Ovary (tissue), 10 donors: ENCODE measurements at places on chromosomes 13 and 19. TPM values are rescaled to one million over a fixed set of nuclear protein-coding genes. Genes with fewer than 3 reads are reported as not detected.
A peak's percentile ranks its signal among the peaks of the same experiment; 100 is the strongest.

DNA sequence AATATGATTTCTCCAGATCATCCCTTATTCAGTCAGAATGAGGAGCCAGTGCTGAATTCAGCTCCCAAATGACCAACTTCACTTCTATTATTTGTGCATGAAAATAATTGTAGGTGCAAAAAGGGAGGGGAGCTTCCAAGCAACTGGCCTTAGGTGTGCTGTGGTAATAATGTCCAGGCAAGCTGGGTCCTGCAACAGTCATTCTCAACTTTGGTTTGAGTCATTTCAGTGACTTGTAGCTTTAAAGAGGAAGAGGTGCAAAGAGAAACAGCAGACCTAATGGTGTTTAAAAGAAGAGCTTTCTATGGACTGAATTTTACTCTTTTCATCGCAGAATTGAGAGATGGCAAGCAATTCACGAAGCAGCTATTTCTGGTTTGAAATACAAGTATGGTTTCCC, 29.2 kb upstream of the FGF9 start:
- DNase-seq: no peak
- H3K4me3 ChIP-seq: no peak overlapping the region
- no peak overlapping the region for H3K27ac ChIP-seq
- H3K27me3 ChIP-seq: no peaks in the 10 kb centered on the region

- no peaks in the 10 kb centered on the region for H3K4me1 ChIP-seq
- H3K36me3 ChIP-seq: no peaks in the 10 kb centered on the region
- DNase-seq: no peak
- no peak overlapping the region for H3K4me3 ChIP-seq
Observed at GRCh38 chr13:53017433-53017970, 11.1 kb upstream of the OLFM4 start.

RDH8 gene
- not detected for polyA plus RNA-seq

GPATCH1 gene
- polyA plus RNA-seq: 6.8 TPM

GRCh38 chr19:20969898-20970297, 46.8 kb downstream of the ZNF85 start:
- DNase-seq: no peak
- no peaks in the 10 kb centered on the region for H3K4me1 ChIP-seq
- H3K27me3 ChIP-seq: no peaks in the 10 kb centered on the region
- H3K4me3 ChIP-seq: no peak overlapping the region

GRCh38 chr19:55679343-55680257, 4.6 kb downstream of the EPN1 start:
- no peaks in the 10 kb centered on the region for H3K27me3 ChIP-seq
- no peaks in the 10 kb centered on the region for H3K36me3 ChIP-seq
- peak overlapping the region; percentile 57 for H3K27ac ChIP-seq
- H3K4me1 ChIP-seq: peaks cover 27% of the 10 kb centered on the region
- H3K4me3 ChIP-seq: no peak overlapping the region

DNA sequence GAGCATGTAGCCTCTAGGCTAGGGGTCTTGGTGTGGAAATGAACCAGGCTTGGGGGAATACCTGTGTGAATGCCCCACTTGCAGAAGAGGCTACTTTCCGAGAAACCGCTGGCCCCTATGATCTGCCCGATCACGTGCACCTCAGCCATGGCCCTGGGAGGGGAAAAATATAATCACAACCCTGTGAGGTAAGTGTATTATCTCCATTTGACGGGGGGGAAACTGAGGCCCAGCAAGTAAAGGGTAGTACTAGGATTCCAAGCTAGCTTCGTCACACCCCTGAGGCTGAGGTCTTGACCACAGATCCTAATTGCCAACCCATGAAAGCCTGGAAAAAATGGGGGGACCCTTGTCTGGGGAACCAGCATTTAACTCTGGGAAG, 587 bp downstream of the B9D2 start:
- H3K27ac ChIP-seq: peak overlapping the region; percentile 99
- H3K27me3 ChIP-seq: no peaks in the 10 kb centered on the region
- H3K36me3 ChIP-seq: no peaks in the 10 kb centered on the region
- peaks cover 8% of the 10 kb centered on the region for H3K4me1 ChIP-seq
- DNase-seq: no peak

GRCh38 chr19:52007451-52007805, 583 bp downstream of the ZNF615 start:
- no peaks in the 10 kb centered on the region for H3K36me3 ChIP-seq
- peak overlapping the region; percentile 76 for H3K4me3 ChIP-seq
- peak; percentile 25 for DNase-seq
- H3K27me3 ChIP-seq: no peaks in the 10 kb centered on the region

PEX11G gene
- 6.0 TPM for polyA plus RNA-seq

IGFL3 gene
- not detected for polyA plus RNA-seq

DNA sequence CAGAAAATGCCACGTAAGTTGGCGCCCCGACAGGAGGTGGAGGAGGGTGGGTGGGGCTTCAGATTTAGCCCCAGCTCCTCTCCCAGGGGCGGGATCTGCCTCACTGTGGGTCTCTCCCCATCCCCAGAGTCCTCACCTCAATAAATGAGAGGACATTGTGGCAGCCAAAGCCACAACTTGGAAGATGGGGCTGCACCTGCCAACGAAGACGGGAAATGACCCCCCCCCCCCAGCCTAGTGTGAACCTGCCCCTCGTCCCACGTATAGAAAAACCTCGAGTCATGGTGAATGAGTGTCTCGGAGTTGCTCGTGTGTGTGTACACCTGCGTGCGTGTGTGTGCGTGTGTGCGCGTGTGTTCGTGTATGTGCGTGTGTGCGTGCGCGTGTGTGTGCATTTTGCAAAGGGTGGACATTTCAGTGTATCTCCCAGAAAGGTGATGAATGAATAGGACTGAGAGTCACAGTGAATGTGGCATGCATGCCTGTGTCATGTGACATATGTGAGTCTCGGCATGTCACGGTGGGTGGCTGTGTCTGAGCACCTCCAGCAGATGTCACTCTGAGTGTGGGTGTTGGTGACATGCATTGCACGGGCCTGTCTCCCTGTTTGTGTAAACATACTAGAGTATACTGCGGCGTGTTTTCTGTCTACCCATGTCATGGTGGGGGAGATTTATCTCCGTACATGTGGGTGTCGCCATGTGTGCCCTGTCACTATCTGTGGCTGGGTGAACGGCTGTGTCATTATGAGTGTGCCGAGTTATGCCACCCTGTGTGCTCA, 1.5 kb upstream of the TRAPPC5 start:
- no peak for DNase-seq
- peaks cover 10% of the 10 kb centered on the region for H3K4me1 ChIP-seq
- no peak overlapping the region for H3K27ac ChIP-seq
- H3K36me3 ChIP-seq: no peaks in the 10 kb centered on the region
- no peak overlapping the region for H3K4me3 ChIP-seq
- H3K27me3 ChIP-seq: no peaks in the 10 kb centered on the region

GRCh38 chr13:99258210-99258860, at the start of gene GPR18:
GPR18 (minus strand) TSS chr13:99258379; CDS start chr13:99255872, 2,507 bp downstream.
- no peaks in the 10 kb centered on the region for H3K27me3 ChIP-seq
- DNase-seq: no peak
- H3K4me3 ChIP-seq: no peak within 1 kb of the TSS
- H3K4me1 ChIP-seq: no peaks in the 10 kb centered on the region

GRCh38 chr19:2253106-2254063, 2.8 kb downstream of the JSRP1 start:
- DNase-seq: no peak
- peaks cover 17% of the 10 kb centered on the region for H3K4me1 ChIP-seq
- H3K27me3 ChIP-seq: peaks cover 16% of the 10 kb centered on the region
- H3K36me3 ChIP-seq: no peaks in the 10 kb centered on the region
- H3K27ac ChIP-seq: no peak overlapping the region

DNA sequence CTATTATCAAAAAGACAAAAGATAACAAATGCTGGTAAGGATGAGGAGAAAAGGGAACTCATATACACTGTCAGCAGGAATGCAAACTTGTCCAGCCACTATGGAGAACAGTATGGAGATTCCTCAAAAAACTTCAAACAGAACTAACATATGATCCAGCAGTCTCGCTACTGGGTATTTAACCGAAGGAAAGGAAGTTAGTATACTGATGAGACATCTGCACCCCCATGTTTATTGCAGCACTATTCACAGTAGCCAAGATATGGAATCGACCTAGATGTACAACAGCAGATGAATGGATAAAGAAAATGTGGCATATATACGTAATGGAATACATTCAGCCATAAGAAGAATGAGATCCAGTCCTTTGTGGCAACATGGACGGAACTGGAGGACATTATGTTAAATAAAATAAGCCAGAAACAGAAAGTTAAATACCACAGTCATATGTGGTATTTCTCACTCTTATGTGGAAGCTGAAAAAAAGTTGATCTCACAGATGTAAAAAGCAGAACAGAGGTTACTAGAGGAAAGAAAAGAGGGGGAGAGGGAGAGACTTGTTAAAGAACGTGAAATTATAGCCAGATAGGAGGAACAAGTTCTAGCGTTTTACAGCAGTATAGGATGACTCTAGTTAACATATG, 83.2 kb downstream of the RUBCNL start:
- H3K27me3 ChIP-seq: no peaks in the 10 kb centered on the region
- H3K36me3 ChIP-seq: no peaks in the 10 kb centered on the region
- H3K27ac ChIP-seq: no peak overlapping the region
- H3K4me3 ChIP-seq: no peak overlapping the region
- H3K4me1 ChIP-seq: no peaks in the 10 kb centered on the region

DNA sequence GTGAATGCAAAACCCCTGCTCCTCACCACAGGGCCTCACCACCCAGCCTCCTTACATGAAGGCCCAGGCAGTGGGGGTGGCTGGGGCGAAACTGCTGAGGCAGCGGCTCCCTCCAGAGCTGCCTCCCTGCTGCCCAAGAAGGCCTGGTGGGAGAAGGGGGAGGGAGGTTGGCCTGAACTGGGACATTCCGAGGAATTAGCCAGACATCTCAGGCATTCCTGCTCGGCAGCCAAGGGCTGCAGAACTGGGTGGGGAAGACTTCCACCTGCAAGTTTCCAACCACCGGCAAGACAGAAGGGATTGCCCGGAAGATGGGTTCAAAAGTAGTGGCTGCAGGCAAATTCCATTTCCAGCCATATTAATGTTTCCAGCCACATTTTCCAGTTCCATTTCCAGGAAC, 2.3 kb upstream of the PSPN start:
- no peaks in the 10 kb centered on the region for H3K36me3 ChIP-seq
- peaks cover 5% of the 10 kb centered on the region for H3K4me1 ChIP-seq
- DNase-seq: no peak
- H3K4me3 ChIP-seq: no peak overlapping the region
- H3K27ac ChIP-seq: no peak overlapping the region
- H3K27me3 ChIP-seq: no peaks in the 10 kb centered on the region

CD209 gene
- 26.1 TPM for polyA plus RNA-seq
